ENCODE measurements at places on chromosomes 6 and 20.

- no peak for DNase-seq
Measured at GRCh38 chr20:15163632-15164031, 826.2 kb upstream of the FLRT3 start.

- peak; percentile 34 for DNase-seq
Measured at GRCh38 chr6:147507162-147508041, 1.1 kb upstream of the SAMD5 start.

- peak; percentile 39 for DNase-seq
Measured at GRCh38 chr6:56347526-56347925, 100.1 kb upstream of the COL21A1 start.

- DNase-seq: peak; percentile 21
Measured at GRCh38 chr6:30102414-30102969, 10.4 kb downstream of the TRIM31 start.

GRCh38 chr6:56550301-56550700 is 92.4 kb downstream of the DST start:
- DNase-seq: no peak

DNA sequence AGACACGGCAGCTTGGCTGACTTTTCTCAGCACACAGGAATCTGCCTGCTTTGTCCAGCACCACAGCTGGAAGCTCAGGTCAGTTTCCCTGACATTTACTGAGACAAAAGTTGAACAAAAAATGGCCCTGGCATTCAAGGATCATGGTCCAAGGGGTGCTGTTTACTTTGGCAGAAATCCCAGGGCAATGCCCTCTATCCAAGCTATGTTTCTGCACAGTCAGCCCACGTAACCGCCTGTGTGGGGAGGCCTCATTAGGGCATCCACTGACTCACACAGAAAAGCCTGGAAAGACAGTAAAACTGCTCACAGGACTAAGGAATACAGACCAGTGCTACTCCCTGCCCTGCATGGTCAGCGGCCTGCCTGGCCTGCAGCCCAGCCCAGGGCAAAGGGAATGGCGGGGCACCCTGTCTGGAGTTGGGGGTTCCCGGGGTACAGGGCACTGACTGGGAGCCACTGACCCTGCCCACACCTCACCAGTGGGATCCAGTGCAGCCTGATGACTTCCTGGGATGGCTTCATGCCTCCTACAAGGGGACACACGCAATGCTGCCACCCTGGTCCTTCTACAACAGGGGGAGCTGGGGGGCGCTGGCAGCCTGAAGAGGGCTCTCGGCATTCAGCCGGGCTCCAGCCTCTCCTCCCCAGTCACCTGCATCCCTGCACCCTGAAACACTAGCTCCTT is 77.1 kb downstream of the NINL start:
- DNase-seq: peak; percentile 75

GRCh38 chr20:38805958-38806854 is 709 bp downstream of the PPP1R16B start:
- no peak for DNase-seq

DNA sequence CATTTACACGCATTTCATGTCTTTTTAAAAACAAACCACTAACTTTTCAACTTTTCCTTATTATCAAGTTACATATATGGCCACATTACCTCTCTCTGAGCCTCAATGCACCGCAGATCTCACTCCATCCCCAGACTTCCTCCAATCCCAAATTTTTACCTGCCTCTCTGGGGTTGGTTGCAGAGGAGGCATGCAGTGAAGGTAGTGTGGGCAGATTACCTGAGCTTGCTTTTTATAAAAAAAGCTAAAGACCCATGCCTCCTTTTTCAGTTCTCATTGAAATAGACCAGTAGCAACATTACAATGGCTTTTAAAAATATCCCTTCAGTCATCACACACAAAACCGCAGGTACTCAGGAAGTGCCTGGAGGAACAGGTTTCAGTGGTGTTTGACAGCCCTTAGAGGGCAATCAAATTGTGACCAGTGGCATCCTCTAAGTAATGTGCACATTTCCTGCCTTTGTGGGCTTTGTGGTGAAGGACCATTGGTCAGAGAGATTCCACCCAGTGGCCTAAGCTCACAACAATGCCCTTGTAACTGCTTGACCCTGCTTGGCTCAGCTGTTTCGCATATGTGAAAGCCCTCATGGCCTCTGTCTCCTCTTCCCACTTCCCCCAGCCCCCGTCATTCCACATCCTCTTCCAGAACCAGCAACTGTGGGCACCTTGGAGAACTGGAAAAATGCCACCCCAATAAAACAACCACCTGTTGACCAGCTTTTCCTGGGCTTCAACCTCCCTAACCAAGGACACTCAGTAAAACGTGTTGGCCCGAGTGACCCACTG is 30.2 kb upstream of the IL17A start:
- DNase-seq: no peak

DNA sequence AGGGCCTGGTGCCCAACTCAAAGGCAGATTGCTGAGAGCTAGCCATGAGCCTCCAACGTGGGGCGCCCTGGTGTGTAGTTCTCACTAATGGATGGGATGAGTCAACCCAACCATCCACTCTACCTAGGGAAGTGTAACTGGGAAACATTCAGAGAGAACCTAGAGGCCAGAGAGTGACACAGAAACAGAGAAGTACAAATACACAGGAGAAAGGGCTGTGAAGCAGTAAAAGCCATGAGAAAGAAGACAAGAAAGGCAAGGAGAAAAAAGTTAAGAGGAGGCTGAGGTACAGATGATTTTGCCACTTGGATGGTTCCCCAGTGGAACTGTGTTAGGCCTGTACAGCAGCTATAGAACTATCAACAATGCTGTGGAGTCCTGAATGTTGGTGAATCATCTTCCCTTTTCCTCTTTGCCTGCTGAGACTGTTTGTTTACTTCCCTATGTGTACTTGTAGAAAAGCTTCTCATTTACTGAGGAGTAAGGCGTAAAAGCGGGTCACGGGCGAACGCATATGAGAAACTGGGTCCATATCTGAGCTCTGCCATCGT is 39.0 kb downstream of the MAN1A1 start:
- no peak for DNase-seq

DNA sequence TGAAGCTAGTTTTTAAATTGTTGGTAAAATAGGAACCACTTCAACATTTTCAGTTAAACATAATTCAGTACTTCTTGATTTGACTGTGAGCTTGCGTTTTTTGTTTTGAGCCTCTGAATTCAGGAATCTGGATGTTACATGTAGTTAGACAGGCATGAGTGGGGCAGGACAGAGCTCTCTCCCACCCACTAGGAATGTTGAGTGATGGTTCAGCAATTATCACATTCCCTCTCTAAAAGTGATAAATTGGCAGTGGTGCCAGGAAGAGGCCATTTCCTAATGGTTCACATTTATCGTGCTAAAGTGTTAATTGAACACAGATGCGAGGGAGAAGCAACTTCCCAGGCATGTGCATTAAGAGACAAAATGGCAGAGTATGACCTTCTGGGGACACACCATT is 465.5 kb upstream of the HTR1E start:
- DNase-seq: no peak

DNA sequence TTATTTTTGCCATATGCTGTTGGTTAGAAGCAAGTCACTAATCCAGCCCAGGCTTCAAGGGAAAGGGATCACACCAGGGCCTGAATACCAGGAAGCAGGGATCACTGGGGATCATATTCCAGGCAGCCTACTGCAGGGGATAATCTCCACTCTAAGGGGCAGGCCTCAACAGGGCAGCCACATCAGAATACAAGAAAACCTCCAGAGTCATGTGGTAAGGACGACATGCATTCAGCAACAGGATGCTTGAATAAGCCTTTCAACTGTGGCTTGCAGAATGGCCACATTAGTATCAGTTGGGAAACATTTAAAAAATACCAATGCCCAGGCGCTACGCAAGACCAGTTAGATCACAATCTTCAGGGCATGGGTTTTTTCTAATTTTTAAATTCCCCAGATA is 109.1 kb downstream of the LY86 start:
- peak; percentile 87 for DNase-seq

- no peak for DNase-seq
Measured at GRCh38 chr6:117548797-117549301, 53.5 kb downstream of the GOPC start.

DNA sequence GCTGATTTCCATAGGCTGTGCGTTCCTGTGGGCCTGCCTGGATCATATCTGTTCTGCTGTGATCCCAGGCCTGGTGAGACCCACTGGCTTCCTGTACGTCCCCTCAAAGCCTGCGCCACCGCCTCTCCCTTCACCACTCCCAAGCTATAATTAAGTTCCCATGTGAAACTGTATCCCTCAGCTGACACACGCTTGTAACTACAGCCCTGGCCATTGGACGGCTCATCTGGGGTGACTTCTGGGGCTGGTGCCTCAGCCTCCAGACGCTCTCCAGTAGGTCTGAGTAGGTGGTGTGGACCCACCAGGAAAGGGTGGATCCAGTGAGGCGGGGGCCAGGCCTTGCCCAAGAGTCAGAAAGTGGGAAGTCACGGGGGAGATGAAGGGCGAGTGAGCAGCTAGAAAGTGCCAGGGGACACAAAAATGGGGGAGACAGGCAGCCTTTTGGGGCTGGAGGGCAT is 21.0 kb downstream of the PPARD start:
- DNase-seq: peak; percentile 91

- no peak for DNase-seq
Measured at GRCh38 chr6:148375401-148375800, 32.8 kb downstream of the SASH1 start.

DNA sequence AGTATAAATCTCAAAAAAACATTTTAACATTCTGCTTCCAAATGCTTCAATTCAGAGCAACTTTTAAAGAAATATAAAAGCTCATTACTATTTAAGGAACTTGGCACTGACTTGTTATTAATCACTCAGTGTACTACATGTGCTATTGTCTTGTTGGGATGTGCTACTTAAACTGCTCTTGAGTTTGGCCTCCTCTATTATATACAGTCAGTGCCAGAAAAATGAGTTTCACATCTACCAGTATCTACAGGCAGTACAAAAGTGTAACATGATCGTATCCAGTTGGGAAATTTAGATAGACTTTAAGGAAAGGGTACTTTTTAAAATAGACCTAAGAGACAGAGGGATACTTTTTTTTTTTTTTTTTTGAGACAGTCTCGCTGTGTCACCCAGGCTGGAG is 627.3 kb upstream of the SLC35B3 start:
- no peak for DNase-seq

GRCh38 chr6:144582939-144583613 is 297.9 kb downstream of the UTRN start:
- DNase-seq: peak; percentile 72

DNA sequence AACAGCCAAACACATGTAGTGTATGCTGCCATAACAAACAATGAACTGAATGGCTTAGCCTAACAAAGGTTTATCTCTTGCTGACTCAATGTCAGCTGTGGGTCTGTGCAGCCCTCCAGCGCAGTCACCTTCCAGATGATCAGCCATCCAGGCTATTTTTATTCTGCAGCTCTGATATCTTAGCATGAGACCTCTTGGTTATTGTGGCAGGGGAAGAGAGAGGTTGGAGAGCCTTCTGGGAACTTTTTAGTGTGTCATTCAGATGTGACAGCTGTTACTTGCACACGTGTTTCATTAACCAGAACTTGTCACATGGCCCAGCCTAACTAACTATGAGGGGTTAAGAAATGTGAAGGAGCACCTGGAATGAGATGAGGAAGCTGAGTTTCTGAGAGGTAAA is 202.5 kb downstream of the DHX35 start:
- DNase-seq: no peak

- DNase-seq: no peak
Measured at GRCh38 chr20:53028337-53029007, 56.3 kb downstream of the TSHZ2 start.

DNA sequence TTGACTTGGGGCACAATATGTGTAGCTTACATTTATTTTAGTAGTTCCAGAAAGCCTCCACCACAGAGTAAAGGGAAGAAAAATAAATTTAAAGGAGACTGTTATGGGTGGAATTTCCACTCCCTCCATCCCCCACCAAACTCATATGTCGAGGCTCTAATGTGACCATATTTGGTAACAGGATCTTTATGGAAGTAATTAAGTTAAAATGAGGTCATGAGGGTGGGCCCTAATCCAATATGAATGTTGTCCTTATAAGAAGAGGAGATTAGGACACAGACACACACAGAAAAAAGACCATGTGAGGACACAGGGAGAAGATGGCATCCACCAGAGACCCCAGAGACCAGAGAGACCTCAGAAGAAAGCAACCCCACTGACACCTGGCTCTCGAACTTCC is 189.7 kb downstream of the EDN1 start:
- no peak for DNase-seq

- DNase-seq: peak; percentile 88
Measured at GRCh38 chr20:33663161-33664084, 1.3 kb downstream of the C20orf144 start.

DNA sequence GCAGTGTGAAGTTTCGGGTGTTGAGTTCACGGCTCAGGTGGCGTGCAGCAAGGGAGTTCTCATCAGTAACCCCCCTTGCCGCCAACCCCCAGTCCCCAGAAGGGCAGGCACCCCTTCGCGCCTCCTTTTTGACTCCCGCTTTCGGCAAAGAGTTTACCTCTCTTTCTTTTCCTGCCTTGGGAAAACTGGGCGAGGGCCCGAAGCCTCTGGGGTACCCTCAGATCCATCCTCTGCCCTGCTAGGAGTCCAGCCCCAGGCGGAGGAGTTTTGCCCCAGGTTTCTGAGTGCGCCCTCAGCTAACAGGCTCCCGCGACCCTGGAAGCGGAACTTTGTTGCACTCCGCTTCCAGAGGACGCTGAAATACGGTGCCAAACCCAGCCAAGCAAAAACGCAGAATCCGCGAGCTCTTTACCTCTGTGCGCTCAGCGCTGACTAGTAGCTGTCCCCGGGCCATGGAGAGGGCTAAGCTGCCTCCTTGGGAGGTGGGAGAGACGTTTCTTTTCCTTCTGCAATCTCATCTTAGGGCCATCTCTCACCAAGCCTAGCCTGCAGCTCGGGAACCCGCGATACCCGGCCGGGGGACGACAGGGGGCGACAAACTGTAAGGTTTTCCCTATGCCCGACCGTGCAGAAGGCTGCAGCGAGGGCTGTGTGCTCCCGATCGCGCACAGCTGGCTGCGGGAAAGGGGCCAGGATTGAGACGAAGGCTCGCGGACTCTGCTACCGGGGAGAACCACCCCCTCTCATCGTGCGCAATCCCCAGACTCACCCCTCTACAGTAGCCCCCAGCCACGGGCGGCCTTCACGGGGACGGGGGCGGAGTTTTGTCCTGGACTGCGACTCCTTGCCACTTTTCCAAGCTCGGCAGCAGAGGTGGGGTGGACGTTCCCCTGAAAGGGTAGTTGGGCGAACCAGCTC is 2.7 kb upstream of the PAX1 start:
- DNase-seq: peak; percentile 44

- DNase-seq: peak; percentile 80
Measured at GRCh38 chr6:110537208-110538123, 61.1 kb upstream of the SLC22A16 start.

GRCh38 chr20:17749978-17750721 is 50.4 kb downstream of the BANF2 start:
- DNase-seq: peak; percentile 39

Measured in umbilical cord (tissue), 2 donors.